T-helper 1 cell treated with Interleukin-12 subunit alpha and Interleukin-12 subunit beta and Interleukin-4 antibody, amounts not matched to agents 30 ng/mL and 1 ng/mL, for 36 hours (primary cell): ENCODE measurements at places on chromosomes 4 and X. TPM values are rescaled to one million over a fixed set of nuclear protein-coding genes. Genes with fewer than 3 reads are reported as not detected.

Gene RNF150
- total RNA-seq, result 0.25 TPM in 1 of 2 replicates, not detected in the other

Gene EXOC1L
- total RNA-seq, result not detected in 2 replicates

Gene HTN1
- total RNA-seq, result not detected in 2 replicates

Gene SPATA4
- not detected in 2 replicates for total RNA-seq

Gene TLL1
- 0.05 TPM in 1 of 2 replicates, not detected in the other for total RNA-seq

Gene TCEAL7
- total RNA-seq, result not detected in 2 replicates

Gene AFP
- total RNA-seq, result not detected in 2 replicates

Gene ASMT
- total RNA-seq, result 1.0 TPM in 1 of 2 replicates, not detected in the other

Gene VCX
- not detected in 2 replicates for total RNA-seq

Gene SPIN4
- total RNA-seq, result 4.8 and 5.0 TPM in 2 replicates

Gene CSAG1
- not detected in 2 replicates for total RNA-seq

Gene DCHS2
- total RNA-seq, result not detected in 2 replicates

Gene ATP11C
- total RNA-seq, result 11.9 and 13.8 TPM in 2 replicates

Gene TMEM128
- total RNA-seq, result 15.5 and 16.5 TPM in 2 replicates

Gene GLRA3
- total RNA-seq, result not detected in 2 replicates

Gene HOPX
- 93.4 and 96.6 TPM in 2 replicates for total RNA-seq

Gene ZGRF1
- 27.5 and 29.5 TPM in 2 replicates for total RNA-seq

Gene GAR1
- 27.7 and 29.1 TPM in 2 replicates for total RNA-seq

Gene XAGE1B
- total RNA-seq, result not detected in 2 replicates

Gene STBD1
- total RNA-seq, result 1.9 and 2.3 TPM in 2 replicates

Gene SLC49A3
- 0.66 and 1.0 TPM in 2 replicates for total RNA-seq

Gene ACE2
- total RNA-seq, result not detected in 2 replicates

Gene PGK1
- 822 and 829 TPM in 2 replicates for total RNA-seq

Gene NKX3-2
- not detected in 2 replicates for total RNA-seq

Gene GAGE12F
- not detected in 2 replicates for total RNA-seq

Gene SASH3
- 301 and 308 TPM in 2 replicates for total RNA-seq

Gene SCFD2
- 29.9 and 30.3 TPM in 2 replicates for total RNA-seq

Gene ZNF711
- 0.12 and 0.54 TPM in 2 replicates for total RNA-seq

Gene H2BW2
- not detected in 2 replicates for total RNA-seq

Gene STOX2
- 0.12 TPM in 1 of 2 replicates, not detected in the other for total RNA-seq

Gene GPRASP1
- total RNA-seq, result 0.54 and 0.56 TPM in 2 replicates

Gene TRIM60
- total RNA-seq, result not detected in 2 replicates

Gene BEND4
- total RNA-seq, result 0.34 and 0.37 TPM in 2 replicates

Gene TIGD4
- total RNA-seq, result 0.22 and 0.34 TPM in 2 replicates

Gene LINC00632
- total RNA-seq, result 6.7 and 7.2 TPM in 2 replicates

Gene MAMLD1
- total RNA-seq, result 17.9 and 20.7 TPM in 2 replicates
